ENCODE measurements at places on chromosomes 16 and 17.

- no peak for DNase-seq
Measured at GRCh38 chr17:64075913-64076312, 54.0 kb downstream of the ERN1 start.

DNA sequence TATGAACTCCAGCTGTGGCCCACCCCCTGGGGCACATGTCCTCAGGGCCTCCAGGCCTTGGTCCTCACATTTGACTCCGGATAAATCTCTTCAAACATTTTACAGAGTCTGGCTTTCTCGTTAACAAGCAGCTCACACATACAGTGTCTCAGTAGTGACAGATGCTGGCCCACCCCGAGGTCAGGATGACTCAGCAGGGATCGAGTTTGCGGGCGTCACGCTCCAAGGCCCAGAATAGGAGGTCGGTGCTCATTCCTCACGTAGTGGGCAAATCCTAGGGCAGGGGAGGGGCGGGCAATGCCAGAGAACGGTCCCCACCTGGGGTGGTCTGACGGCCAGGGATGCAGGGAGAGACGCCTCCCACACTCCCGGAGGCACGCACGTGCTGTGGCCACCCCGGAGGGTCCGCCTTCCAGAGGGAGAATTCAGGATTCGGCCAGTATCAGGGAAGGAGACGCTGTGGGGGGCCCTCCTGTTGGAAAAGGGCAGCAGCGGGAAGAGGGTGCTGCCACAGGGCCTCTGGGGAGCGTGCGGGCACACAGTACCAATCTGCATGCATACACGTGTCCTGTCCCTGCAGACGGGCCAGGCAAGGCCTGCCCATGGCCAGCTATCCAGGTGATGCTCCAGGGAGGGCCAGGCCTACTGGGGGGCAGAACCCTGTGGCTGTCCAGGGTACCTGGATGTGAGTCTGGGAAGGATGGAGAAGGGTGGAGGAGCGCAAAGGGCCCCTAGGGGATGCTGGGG lies 8.6 kb downstream of the SLC7A5 start:
- DNase-seq: no peak

GRCh38 chr17:63550817-63551639 lies 751 bp downstream of the DCAF7 start:
- no peak for DNase-seq

DNA sequence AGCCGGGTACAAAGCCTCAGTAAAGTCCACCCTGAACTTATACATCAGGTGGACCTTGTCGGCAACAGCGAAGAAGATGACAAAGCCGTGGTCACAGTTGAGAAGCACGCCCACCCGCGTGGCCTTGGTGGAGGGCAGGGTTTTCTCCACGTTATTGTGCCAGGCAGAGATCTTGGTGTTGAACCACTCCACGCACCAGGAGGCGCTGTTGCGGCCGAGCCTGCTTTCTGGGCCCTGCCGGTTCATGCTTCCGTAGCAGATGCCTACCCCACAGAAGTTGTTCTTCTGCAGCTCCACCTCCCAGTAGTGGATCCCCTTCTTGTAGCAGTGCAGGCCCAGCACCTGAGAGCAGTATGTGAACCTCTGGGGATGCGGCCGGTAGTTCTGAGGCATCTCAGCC lies 22.1 kb downstream of the TRIM25 start:
- DNase-seq: no peak

DNA sequence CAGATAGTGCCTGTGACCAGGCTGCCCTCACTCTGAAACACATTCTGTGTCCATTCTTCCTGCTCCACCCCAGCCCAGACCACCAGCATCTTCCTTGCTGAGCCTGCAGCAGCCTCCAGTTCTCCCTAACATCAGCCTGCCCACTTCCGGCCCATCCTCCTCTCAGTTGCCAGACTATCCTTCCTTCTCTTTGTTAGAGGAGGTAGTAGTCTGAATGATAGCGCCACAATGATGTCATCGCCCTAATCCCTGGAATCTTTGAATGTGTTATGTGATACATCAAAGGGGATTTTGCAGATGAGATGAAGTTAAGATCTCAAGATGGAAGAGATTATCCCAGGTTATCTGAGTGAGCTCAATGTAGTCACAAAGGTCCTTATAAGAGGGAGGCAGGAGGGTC lies 3.2 kb upstream of the ZDHHC1 start:
- DNase-seq: no peak

DNA sequence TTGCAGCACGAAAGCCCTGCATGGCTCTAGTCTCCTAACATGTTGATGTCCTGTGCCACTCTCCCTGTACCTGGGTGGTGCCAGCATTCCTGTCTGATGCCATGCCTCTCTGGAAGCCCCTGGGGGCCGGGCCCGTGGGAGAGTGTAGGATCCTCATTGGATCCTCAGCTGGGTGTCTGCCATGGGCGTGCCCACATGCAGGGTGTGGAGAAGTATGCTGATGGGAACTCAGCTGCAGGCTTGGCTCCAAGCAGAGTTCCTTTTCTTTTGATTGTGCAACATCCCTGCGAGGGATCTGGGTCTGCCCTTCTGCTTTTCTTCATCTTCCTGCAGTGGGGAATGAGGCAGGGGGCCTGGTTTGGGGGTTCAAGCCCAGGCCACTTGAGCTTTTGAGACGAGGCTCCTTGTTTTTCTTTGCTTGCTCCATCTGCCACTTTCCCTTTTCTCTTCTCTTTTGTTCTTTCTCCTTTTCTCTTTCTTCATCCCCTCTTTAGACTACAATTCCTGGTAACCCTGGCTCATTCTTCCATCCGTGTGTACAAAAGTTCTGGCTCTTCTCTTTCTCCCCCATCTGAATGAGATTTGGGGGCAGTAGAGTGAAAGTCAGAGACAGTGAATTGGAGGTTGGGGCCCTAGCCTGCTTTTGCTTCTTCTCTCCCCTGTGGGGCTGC lies 32.9 kb downstream of the KSR1 start:
- no peak for DNase-seq

GRCh38 chr16:58433569-58433951 lies 41.3 kb downstream of the GINS3 start:
- no peak for DNase-seq

- no peak for DNase-seq
Measured at GRCh38 chr17:4165301-4166010, 22.5 kb downstream of the CYB5D2 start.

- no peak for DNase-seq
Measured at GRCh38 chr16:27849621-27850020, 213.9 kb downstream of the GSG1L start.

GRCh38 chr17:74977802-74978201 lies 5.2 kb upstream of the HID1 start:
- DNase-seq: no peak

- DNase-seq: no peak
Measured at GRCh38 chr16:72921106-72921505, 126.8 kb downstream of the ZFHX3 start.

DNA sequence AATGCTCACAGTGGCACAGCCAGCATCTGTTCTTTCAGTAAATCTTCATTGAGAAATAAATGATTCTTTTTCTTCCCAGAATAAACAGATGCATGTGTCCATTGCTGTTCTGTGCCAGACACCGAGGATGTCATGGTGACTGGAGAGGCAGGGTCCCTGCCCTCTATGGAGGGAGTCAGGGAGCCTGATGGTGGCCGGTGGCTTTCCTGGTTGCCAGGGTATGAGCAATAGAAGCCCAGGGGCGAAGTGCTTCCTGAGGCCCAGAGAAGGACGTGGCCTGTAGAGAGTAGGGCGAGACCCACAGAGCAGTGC lies 29.9 kb upstream of the NUDT16L1 start:
- no peak for DNase-seq

GRCh38 chr17:45302649-45303173 lies 14.1 kb downstream of the MAP3K14 start:
- no peak for DNase-seq

Data from LNCaP clone FGC (cell line).